ENCODE measurements at places on chromosomes 4 and X. TPM values are rescaled to one million over a fixed set of nuclear protein-coding genes. Genes with fewer than 3 reads are reported as not detected.

Gene EREG
- 30.7 TPM for total RNA-seq

Gene GLRA2
- not detected for total RNA-seq

Gene SEL1L3
- total RNA-seq: 117 TPM

Gene PPARGC1A
- total RNA-seq: 1.6 TPM

Gene MAGEA8
- total RNA-seq: not detected

Gene PABPC5
- not detected for total RNA-seq

Gene ZNF157
- not detected for total RNA-seq

Gene NIPAL1
- total RNA-seq: 9.3 TPM

Gene CSAG1
- total RNA-seq: not detected

Gene C1QTNF7
- not detected for total RNA-seq

Gene DDIT4L
- 0.26 TPM for total RNA-seq

Gene SSX4
- total RNA-seq: not detected

Gene TMEM154
- 22.4 TPM for total RNA-seq

Gene DIAPH2
- total RNA-seq: 9.5 TPM

Gene MAD2L1
- total RNA-seq: 2.2 TPM

Gene FBXO8
- total RNA-seq: 32.1 TPM

Gene XPNPEP2
- not detected for total RNA-seq

Gene UGT2B11
- not detected for total RNA-seq

Gene SRPX
- 2.4 TPM for total RNA-seq

Gene ADH1A
- total RNA-seq: not detected

Data from bronchial epithelial cell (primary cell).